ENCODE measurements at places on chromosomes 7 and 10. TPM values are rescaled to one million over a fixed set of nuclear protein-coding genes. Genes with fewer than 3 reads are reported as not detected.

DNA sequence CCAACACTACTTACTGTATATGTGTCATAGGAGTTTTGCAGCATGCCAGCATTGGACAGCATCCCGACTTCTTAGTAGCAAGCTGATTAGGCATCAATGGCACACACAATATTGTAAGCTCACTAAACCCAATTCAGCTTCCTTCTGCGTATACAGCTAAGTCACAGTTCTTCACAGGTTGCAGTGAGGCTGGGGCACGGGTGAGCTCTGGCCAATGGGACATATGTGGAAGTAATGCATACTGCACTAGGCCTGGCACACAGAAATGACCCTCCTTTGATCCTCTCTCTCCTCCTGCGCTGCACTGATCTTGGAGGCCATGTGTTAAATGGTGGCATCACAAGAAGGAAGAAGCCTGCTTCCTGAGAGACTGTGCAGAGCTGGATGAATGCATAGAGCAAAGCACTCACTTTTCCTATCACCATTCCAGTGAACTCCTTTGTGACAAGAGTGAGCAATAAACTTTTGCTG, 11.9 kb downstream of the RAB11FIP2 start:
- H3K36me3 ChIP-seq = no peaks in the 10 kb centered on the region
- no peak for DNase-seq
- no peak overlapping the region for H3K4me3 ChIP-seq
- no peaks in the 10 kb centered on the region for H3K27me3 ChIP-seq
- H3K4me1 ChIP-seq = no peaks in the 10 kb centered on the region

DNA sequence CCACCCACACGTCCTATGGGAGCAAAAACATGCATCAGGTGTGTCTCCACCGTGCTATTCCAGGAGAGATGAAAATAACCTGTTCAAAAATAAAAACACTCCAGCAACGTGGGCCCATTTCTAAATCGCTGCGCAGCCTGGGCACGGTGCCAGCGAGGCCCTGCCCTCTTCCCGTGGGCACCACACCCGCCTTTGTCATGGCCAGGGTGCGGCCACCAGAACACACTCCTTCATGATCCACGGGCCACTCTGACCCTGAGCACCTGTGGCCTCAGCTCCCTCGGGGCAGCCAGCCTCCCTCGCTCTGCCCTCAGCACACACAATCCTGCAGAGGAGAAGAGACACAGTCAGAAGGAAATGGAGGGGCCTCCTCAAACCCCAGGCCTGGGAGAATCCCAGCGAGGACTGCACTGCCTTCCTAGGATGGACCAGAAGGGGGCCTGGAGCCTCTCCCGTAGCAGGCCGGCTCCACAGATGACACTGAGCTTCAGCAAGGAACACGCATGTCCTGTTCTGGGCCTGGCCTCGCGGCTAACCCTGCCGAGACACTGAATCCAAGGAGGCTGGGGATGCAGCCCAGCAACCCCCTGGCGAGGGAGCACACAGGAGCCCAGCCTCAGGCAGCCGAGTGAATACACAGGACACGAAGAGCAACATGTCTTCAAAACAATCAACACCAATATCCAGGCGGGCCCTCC, 169.0 kb downstream of the MAD1L1 start:
- no peaks in the 10 kb centered on the region for H3K27me3 ChIP-seq
- peaks cover 46% of the 10 kb centered on the region for H3K4me1 ChIP-seq
- H3K27ac ChIP-seq = peak overlapping the region; percentile 42

GRCh38 chr7:69177941-69178494, 420.3 kb upstream of the AUTS2 start:
- H3K27me3 ChIP-seq = no peaks in the 10 kb centered on the region
- H3K4me1 ChIP-seq = peaks cover 22% of the 10 kb centered on the region
- no peak for DNase-seq

GRCh38 chr10:31350891-31351290, 31.9 kb downstream of the ZEB1 start:
- no peak overlapping the region for H3K4me3 ChIP-seq
- H3K36me3 ChIP-seq = no peaks in the 10 kb centered on the region
- no peak overlapping the region for H3K27ac ChIP-seq

DNA sequence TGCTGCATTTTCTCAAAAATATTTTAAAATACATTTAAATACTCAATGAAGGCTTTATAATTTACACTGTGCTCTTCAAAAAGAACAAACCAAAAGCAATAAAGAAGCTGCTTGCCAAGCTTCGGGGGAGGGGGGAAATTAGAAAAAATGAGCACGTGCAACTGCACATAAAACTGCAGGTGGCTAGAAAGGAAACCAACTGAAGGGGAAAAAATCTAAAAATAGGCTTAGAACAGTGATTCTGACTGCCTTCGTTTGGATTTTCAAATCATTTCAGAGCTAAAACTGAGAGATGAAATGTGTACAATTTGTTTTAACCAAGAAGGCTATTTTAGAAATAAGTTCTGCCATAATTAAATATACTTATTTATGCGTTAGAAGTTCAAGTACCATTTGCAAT, 61.4 kb downstream of the ABI1 start:
- peak overlapping the region; percentile 81 for H3K27ac ChIP-seq
- H3K4me3 ChIP-seq = no peak overlapping the region
- H3K36me3 ChIP-seq = no peaks in the 10 kb centered on the region
- peak; percentile 80 for DNase-seq
- no peaks in the 10 kb centered on the region for H3K27me3 ChIP-seq

- no peaks in the 10 kb centered on the region for H3K4me1 ChIP-seq
- no peaks in the 10 kb centered on the region for H3K27me3 ChIP-seq
Measured at GRCh38 chr7:121621937-121622336, 225.8 kb upstream of the FAM3C start.

DNA sequence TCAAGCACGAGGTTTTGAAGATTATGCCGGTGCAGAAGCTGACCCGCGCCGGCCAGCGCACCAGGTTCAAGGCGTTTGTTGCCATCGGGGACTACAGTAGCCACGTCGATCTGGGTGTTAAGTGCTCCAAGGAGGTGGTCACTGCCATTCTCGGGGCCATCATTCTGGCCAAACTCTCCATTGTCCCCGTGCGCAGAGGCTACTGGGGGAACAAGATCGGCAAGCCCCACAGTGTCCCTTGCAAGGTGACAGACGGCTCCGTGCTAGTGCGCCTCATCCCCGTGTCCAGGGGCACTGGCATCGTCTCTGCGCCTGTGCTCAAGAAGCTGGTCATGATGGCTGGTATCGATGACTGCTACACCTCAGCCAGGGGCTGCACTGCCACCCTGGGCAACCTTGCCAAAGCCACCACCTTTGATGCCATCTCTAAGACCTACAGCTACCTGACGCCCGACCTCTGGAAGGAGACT, 284.7 kb downstream of the GPR37 start:
- no peak overlapping the region for H3K4me3 ChIP-seq
- no peak overlapping the region for H3K27ac ChIP-seq
- H3K36me3 ChIP-seq = no peaks in the 10 kb centered on the region
- H3K27me3 ChIP-seq = no peaks in the 10 kb centered on the region
- no peaks in the 10 kb centered on the region for H3K4me1 ChIP-seq

DNA sequence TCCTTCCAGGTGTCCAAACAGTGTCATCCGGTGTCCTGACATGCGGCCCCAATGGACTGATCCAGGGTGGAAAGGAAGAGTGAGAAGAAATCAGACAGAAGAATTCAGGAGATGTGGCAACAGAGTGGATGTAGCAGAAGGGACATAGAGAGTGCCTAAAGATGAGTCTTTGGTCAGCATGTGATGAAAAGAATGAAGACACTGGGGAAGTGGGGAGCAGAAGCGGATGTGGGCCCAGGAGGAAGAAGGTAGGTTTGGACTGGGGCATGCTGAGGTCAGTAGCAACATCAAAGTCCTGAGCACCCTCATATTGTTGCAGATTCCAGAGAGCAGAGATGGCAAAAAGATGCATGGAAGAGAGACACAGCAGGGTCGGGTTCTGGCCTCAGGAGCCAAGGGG, 71.8 kb upstream of the STEAP1B start:
- no peak overlapping the region for H3K27ac ChIP-seq
- no peaks in the 10 kb centered on the region for H3K36me3 ChIP-seq
- no peak overlapping the region for H3K4me3 ChIP-seq
- H3K27me3 ChIP-seq = no peaks in the 10 kb centered on the region

DNA sequence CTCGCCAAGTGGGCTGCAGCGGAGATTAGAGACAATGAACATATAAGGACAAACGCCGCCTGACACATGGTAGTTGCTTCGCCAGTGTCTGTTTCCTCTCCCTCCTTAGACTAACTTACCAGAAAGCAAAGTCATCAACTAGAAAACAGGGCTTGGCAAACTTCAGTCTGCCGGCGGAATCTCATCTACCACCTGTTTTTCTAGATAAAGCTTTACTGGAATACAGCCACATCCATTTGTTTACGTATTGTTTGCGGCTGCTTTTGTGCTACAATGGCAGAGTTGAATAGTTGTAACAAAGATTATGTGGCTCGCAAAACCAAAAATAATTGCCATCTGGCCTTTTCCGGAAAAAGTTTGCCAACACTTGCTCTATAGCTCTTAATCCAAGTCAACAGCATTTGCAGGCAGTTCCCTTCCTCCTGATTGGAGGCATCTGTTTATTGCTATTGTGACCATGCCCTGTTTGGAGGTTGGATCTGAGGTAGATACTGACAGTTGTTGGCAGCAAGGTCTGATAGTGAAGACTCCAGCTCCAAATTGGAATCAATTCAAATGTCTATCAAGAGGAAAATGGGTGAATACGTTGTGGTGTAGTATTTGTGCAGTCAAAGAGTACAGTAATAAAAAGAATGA, 260.6 kb downstream of the POU6F2 start:
- no peaks in the 10 kb centered on the region for H3K36me3 ChIP-seq
- no peak for DNase-seq
- no peaks in the 10 kb centered on the region for H3K27me3 ChIP-seq
- no peak overlapping the region for H3K27ac ChIP-seq

- H3K27ac ChIP-seq = no peak overlapping the region
- H3K4me3 ChIP-seq = no peak overlapping the region
- peaks cover 24% of the 10 kb centered on the region for H3K27me3 ChIP-seq
Measured at GRCh38 chr10:42937048-42937447, 139.8 kb upstream of the RET start.

DNA sequence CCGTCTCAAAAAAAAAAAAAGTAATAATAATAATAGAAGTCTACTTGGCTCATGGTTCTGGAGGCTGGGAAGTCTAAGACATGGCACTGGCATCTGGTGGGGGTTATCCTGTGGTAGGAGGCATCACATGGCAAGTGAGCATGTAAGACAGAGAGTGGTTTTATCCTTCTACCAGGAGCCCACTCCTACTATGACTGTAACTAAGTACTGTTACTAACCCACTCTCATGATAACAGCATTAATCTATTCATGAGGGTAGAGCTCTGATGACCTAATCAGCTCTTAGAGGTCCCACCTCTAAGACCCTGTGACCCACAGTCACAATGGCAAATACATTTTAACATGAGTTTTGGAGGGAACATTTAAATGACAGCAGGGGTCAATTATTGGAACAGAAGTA, 43.3 kb upstream of the NRF1 start:
- H3K4me1 ChIP-seq = peaks cover 5% of the 10 kb centered on the region
- no peaks in the 10 kb centered on the region for H3K36me3 ChIP-seq
- no peaks in the 10 kb centered on the region for H3K27me3 ChIP-seq
- H3K27ac ChIP-seq = no peak overlapping the region

DNA sequence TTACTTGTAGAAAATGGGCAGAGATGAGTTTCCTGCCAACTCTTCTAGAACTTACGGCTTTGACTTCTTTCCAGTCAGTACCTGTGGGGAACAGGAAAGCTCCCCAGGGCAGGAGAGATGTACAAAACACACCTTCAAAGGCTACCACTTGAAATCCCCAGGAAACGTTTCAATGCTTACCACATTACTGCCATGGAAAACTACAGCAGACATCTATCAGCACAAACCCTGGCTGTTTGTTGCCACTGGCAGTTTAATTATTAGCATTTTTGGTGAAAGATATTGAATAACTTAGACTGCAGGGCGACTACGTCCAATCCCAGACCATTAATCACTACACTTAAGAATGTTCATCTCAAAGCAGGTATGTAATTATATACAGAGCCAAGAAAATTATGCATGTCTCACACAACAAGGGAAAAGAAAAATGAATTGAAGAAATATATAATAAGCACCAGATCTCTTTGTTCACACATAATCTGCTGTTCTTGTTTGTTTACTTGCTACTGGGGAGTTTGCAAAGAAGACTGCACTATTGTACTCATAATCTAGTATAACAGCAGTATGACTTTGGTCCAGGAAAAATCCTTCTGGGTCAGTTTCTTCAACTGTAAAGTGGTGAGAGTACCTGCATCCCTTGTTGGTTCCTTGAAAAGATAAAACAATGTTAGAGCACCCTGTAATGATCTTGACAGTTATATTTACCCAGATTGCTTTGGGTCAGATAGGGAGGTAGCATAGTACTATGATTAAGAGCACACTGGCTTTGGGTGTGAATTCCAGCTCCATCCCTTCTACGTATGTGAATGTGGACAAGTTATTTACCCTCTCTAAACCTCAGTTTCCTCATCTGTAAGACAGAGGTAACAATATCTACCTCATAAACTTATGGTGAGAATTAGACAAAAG, 138.3 kb downstream of the DOCK4 start:
- H3K4me3 ChIP-seq = no peak overlapping the region
- no peaks in the 10 kb centered on the region for H3K36me3 ChIP-seq
- no peak for DNase-seq
- H3K4me1 ChIP-seq = no peaks in the 10 kb centered on the region
- no peak overlapping the region for H3K27ac ChIP-seq
- peaks cover 4% of the 10 kb centered on the region for H3K27me3 ChIP-seq

- no peaks in the 10 kb centered on the region for H3K27me3 ChIP-seq
- no peaks in the 10 kb centered on the region for H3K4me1 ChIP-seq
- no peak overlapping the region for H3K4me3 ChIP-seq
Measured at GRCh38 chr7:72503644-72504043, 91.5 kb upstream of the CALN1 start.

GRCh38 chr10:25556457-25556856, 377.6 kb upstream of the MYO3A start:
- H3K27ac ChIP-seq = no peak overlapping the region
- H3K36me3 ChIP-seq = no peaks in the 10 kb centered on the region
- no peaks in the 10 kb centered on the region for H3K27me3 ChIP-seq
- H3K4me1 ChIP-seq = no peaks in the 10 kb centered on the region
- H3K4me3 ChIP-seq = no peak overlapping the region

The GNGT1 gene
- total RNA-seq = not detected

The GET4 gene
- 62.8 TPM for total RNA-seq

The CLCN1 gene
- not detected for total RNA-seq

The ARHGEF5 gene
- total RNA-seq = 7.9 TPM

The ALOX5 gene
- 354 TPM for total RNA-seq

The VWDE gene
- total RNA-seq = not detected

The PILRA gene
- total RNA-seq = 9.8 TPM

The MYPN gene
- total RNA-seq = not detected

The AIFM2 gene
- 8.1 TPM for total RNA-seq

The RHOBTB1 gene
- total RNA-seq = 1.1 TPM

Measured in B cell (primary cell).